ENCODE measurements at places on chromosomes 2 and 18. TPM values are rescaled to one million over a fixed set of nuclear protein-coding genes. Genes with fewer than 3 reads are reported as not detected.

The SIGLEC15 gene
- total RNA-seq = not detected

The IMPA2 gene
- 18.6 TPM for total RNA-seq

The TMEM17 gene
- total RNA-seq = not detected

The SDC1 gene
- total RNA-seq = not detected

The HAUS1 gene
- total RNA-seq = 57.9 TPM

The CYS1 gene
- 0.17 TPM for total RNA-seq

The MDH1 gene
- 176 TPM for total RNA-seq

All from activated CD4-positive, alpha-beta T cell treated with anti-CD3 and anti-CD28 coated beads, Interleukin-2, amount 10 ng/mL, durations not matched to agents 7 days and 5 days (primary cell).